ENCODE measurements at places on chromosomes 12 and 14.

GRCh38 chr12:6606331-6607131, 648 bp downstream of the CHD4 start:
- DNase-seq: no peak

- DNase-seq: no peak
Measured at GRCh38 chr14:64948612-64949210, 6.2 kb upstream of the GPX2 start.

DNA sequence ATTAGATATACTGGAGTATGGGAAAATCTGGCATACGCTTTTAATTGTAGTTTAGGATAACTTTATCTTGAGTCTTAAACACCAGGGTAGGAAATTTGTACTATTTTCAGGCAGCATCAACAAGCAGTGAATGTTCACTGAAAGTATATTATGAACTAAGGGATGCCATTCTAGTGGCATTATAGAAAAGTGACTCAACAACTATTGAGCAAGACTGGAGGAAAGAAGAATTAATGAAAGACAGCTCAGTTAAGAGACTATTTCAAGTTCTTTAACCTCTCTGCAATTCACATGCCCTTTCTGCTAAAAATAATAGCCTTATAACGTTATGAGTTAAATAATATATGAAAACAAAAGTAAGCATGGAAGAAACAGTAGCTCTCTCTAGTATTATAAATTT, 343.1 kb downstream of the FSCB start:
- DNase-seq: no peak

GRCh38 chr12:89523393-89523792, 1.2 kb downstream of the GALNT4 start:
- no peak for DNase-seq

GRCh38 chr14:77910506-77910905, 110.6 kb downstream of the ADCK1 start:
- DNase-seq: peak; percentile 48

DNA sequence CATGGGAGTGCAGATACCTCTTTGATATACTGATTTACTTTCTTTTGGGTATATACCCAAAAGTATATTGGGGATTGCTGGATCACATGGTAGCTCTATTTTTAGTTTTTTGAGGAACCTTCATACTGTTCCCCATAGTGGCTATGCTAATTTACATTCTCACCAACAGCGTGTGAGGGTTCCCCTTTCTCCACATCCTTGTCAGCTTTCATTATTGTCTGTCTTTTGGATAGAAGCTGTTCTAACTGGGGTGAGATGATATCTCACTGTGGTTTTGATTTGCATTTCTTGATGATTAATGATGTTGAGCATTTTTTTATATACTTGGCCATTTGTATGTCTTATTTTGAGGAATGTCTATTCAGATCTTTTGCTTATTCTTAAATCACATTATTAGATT, 44.1 kb upstream of the JDP2 start:
- no peak for DNase-seq

- no peak for DNase-seq
Measured at GRCh38 chr14:67557118-67557517, 24.0 kb downstream of the PLEKHH1 start.

GRCh38 chr12:58920102-58920960, at the start of gene LRIG3:
Gene LRIG3 (minus strand): TSS chr12:58920504. CDS start chr12:58920235, 269 bp downstream.
- DNase-seq: peak; percentile 90

- DNase-seq: no peak
Measured at GRCh38 chr12:115993737-115994136, 283.8 kb downstream of the MED13L start.

- DNase-seq: no peak
Measured at GRCh38 chr12:127655691-127656090, 611.3 kb upstream of the TMEM132C start.

- no peak for DNase-seq
Measured at GRCh38 chr12:62847709-62848108, 87.2 kb downstream of the PPM1H start.

Measured in SHP77 (cell line).